CD4-positive, alpha-beta T cell treated with Interleukin-15 for 4 hours (primary cell): ENCODE measurements at places on chromosomes 2 and 18.

GRCh38 chr2:137957033-137957432 is 7.2 kb upstream of the HNMT start:
- DNase-seq: no peak

GRCh38 chr2:235162082-235162836 is 210.4 kb downstream of the SH3BP4 start:
- no peak for DNase-seq

- no peak for DNase-seq
These were observed 131.5 kb downstream of the ATP9B start for GRCh38 chr18:79200546-79201268.

GRCh38 chr18:55387139-55387984 is 200.6 kb downstream of the TCF4 start:
- no peak for DNase-seq

- DNase-seq: no peak
These were observed 62.6 kb downstream of the SLC40A1 start for GRCh38 chr2:189517847-189518535.

DNA sequence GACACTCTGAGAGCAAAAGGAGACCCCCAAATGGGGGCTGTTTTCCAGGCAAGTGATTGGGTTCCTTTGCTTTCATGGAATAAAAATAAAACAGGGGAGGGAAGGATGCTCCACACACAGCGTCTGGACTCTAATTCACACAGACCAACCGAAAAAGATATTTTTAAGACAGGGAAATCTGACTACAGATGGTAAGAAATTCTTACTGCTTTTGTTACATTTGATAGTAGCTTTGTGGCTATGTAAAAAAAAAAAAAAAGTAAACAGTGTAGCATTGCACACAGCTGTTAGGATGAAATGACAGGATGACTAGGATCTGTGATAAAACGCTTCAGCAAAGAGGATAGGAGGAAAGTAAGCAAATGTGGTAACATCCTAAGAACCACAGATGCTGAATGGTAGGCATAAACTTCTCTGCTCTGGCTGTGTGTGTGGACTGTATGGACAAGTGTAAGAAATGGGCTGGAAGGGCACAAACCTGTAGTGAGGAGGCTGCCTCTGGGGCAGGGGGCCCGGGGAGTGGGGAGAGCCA is 207.6 kb downstream of the ANAPC1 start:
- DNase-seq: no peak
